Activated T-helper 1 cell treated with Interleukin-2 at 50 U/mL for 16 hours (primary cell): ENCODE measurements at places on chromosomes 11 and 22.
A peak's percentile ranks its signal among the peaks of the same experiment; 100 is the strongest.

DNA sequence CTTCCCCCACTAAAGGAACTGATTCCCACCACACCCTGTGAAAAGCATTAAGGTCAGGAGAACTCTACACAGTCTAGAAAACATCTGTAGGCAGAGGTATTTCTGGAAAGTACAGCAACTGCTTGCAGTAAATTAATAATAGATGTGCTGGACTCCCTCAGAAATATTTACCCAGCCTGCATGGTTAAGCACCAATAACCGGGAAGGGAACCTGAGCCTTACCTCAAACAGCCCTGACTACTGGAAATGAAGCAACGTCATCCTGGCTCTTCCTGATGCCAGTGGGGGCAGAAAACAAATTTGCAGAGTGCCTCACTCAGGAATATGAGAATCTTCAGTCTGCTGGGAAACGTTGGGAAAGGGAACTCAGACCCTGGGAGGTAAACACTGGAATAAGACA, 318.1 kb downstream of the TENM4 start:
- DNase-seq, result no peak

DNA sequence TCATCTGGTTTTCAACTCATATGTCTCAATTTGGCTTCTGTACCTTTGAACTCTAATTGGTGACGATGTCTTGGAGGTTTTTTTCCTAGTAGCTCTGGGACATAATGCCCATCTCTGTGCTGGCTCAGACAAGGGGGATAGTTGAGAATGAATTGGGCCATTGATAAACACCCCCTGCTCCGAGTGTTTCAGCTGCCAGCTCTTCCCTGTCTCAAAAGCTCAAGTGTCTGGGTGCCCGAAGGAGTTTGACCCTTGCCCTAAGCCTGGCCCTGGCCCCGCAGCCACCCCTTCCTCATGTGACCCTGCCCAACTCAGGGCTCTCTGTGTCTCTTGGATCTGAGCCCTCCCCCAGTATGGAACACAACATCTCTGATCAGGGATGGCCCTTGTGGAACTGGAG, 3.0 kb downstream of the INSC start:
- DNase-seq, result no peak

- no peak for DNase-seq
Measured at GRCh38 chr11:120500414-120501071, 11.0 kb upstream of the GRIK4 start.

GRCh38 chr22:50530877-50531545, 1.2 kb upstream of the TYMP start:
- peak; percentile 56 for DNase-seq

DNA sequence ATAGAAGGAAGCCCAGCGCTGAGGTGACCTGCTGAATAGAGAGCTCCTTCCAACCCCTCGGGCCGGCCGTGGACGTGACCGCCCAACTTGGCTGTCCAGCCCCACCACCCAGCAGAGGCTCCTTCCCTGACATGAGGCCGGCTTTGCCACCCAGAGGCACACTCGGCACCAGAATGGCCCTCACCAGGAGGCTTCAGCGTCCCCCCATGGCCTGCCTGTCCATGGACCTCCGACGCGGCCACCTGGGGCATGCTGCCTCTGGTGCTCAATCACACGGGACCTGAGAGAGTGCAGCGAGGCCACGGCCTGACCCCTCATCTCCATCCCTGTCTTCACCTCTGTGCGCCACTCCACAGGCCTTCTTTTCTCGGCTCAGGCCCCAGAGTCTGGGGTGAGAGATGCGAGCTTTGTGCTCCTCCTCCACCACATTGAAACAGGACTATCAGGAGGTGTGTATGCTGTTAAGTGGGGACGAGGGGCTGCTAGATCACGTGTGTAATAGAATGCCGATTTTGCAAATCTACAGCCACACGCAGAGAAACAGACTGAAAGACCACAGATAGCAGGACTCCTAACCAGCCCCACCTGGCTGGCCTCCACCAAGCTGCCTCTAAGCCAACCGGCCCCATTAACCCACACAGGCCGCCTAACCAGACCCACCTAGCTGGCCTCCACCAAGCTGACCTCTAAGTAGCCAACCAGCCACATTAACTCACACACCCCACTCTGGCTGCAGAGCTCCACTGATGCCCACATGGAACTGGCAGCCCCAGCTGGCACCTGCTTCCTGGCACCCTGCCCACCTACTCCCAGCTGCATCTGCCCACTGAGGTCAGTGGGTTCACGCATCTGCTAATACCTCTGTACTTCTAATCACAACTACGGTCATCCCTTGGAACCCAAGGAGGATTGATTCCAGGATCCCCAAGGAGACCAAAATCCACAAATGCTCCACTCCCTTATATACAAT, 20.7 kb downstream of the LINC01488 start:
- no peak for DNase-seq

DNA sequence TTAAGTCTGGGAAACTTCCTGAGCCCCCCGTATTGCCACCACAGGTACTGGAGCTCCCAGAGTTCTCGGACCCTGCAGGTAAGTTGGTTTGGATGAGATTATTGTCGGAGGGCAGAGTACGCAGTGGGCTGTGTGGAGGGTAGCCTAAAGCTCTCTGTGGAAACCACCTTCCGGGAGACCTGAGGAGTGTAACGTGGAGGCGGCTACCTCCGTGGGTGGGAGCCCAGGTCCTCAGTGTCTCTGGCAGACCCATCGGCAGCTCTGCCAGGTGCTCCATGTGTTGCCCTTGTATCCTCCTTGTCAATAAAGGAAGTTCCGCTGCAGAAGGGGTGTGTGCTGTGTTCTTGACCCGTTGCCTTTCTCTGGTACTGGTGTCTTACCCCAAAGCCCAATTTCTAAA, 61.4 kb downstream of the SYT13 start:
- DNase-seq, result no peak

- no peak for DNase-seq
Measured at GRCh38 chr11:128464878-128465450, 122.4 kb downstream of the ETS1 start.

- DNase-seq, result no peak
Measured at GRCh38 chr11:11981840-11982239, 26.6 kb downstream of the DKK3 start.

- DNase-seq, result no peak
Measured at GRCh38 chr11:92190535-92191206, 33.9 kb upstream of the FAT3 start.

DNA sequence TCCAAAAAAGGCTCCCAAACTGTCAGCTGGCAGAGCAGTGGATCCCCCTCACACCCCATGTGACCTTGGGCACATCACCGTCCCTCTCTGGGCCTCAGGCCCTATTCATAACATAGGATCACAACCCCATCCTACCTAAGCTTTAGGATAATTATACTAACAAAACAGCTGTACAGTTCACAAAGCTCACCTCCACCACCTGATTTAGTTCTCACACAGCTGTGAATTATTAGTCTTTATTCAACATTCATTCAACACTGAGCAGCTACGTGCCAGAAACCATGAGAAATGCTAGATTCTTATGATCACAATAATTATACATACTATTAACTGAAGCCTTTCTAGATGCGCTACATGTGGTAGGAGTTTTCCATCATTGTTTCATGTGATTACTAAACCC, 9.5 kb downstream of the WNT11 start:
- DNase-seq, result no peak

DNA sequence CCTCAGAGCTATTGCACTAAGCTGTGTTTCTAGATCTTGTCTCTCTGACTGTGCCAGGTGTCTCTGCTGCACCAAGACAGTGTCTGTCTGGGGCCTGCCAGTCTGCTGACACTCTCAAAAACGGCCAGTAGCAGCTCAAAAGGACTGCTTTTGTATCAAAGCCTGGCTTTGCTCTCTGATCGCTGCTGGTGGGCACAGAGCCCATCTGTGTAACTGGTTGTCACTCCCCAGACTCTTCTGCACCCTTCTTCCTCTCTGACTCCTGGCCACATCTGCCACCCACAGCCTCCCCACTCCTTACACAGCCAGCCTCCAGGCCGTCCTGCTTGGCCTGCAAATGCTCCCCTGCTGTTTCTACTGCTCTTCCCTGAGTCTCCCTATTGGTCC, 26.5 kb downstream of the MED15 start:
- no peak for DNase-seq

GRCh38 chr11:124920870-124921609, 2.0 kb downstream of the HEPN1 start:
- DNase-seq, result peak; percentile 59
